ENCODE measurements at places on chromosomes 6 and 20.

- DNase-seq = no peak
Observed at GRCh38 chr6:67210450-67210849, 1424.6 kb upstream of the ADGRB3 start.

DNA sequence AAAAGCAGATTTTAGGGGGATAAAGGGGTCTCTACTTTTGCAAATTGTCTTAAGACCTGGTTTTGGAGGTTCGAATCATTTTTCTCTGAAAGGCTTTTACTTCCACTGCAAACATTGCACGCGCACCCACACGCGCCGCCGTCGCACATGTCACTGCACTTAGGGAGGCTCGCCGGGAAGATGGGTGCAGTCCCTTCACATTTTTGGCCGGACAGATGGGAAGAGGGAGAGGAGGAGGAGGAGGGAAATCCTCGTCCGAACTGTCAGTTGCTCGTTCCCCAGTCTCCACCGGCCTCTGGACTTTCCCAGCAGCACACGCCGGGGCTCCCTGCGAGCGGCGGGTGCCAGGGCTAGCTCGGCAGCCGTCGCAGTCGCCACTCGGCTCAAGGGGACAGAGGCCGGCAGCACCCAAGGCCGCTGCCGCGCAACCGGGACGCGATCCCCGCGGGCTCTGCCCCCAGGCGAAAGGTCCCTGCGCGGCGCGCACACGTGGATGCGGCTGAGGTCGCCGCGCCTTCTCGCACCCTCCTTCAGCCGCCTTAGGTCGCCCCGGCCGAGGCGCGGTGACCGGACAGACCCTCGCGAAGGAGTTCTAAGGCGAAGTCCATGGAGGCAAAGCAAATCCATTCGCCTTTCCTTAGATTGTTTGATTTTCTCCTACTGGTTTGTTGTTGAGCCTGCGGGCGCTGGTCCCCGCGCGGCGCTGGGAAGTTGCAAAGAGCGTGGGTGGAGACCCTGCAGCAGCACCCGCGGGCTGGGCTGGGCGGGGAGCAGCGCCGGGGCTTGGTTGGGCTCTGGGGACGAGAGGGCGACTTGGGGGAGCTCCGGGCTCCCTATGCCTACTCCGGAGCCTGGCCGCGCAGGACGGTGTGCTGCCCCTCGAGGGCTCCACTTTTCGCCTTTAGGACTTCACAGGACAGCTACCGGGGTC, 1.2 kb downstream of the MYB start:
- no peak for DNase-seq

DNA sequence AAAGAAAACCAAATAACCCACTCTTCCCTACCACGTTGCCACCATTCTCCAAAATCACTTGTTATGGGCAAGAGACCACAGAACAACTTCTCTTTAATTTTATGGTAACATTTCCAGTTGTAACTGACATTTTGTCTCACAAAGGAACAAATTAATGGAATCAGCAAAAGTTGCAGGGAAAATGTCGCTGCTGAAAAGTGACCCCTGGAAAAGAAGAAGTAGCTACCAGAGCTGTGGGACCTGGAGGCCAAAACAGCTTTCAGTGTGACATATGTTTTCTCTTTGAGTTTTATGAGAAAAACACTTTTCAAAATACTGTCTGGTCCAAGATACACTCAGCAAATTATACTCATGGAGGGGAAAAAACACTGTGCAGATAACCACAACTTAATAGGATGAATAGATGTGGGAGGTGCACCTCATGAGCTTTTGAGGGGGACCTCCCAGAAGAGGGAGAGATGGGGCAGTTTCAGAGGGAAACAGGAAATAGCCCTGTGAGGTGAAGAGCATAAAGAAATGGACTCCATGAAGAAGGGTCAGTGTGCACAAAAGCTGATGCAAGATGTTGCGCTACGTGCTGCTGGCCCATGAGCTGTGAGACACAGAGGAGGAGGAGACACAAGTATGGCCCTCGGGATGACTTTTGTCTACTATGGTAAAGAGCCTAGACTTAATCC, 87.3 kb downstream of the DTNBP1 start:
- DNase-seq = no peak

DNA sequence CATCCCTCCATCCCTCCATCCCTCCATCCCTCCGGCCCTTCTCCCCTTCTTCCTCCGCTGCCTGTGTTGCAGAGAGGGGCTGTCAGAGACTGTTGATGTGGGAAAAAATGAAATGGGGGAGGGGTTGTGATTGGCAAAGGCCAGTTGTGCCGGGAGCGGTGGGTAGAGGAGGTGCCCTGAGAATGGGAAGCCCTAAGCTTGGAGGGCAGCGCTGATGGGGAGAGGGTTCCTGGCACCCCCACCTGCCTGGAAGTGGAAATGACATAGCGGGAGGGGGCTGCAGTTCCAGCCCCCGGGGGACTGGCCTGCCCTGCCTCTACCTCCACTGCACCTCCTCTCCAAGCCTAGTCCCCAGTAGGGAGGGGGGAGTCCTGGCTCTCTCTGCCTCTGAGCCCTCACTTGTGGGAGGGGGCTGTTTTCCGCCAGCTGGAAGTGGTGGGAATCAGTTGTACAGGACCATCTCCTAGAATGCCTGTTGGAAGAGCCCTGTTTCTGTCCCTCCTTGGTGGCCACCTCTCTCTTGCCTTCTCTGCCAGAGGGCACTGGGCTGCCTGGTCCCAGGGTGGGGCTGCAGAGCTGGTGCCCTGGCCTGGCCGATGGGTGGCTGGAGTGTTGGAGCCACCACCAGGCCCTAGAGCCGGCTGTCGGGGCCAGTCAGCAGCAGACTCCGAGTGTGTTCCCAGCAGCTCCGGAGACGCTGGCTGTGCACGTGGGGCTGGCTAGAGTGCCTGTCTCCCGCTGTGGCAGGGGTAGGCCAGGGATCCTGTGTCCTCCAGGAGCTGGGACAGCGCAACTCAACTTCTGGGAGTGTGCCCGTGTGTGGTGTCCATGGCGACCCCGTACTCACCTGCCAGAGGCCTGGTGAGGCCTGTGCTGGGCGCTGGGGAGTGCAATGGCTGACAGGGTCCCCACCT, 1.5 kb downstream of the DLGAP4 start:
- DNase-seq = peak; percentile 84

GRCh38 chr20:46458866-46459750, 52.7 kb upstream of the ELMO2 start:
- DNase-seq = no peak

GRCh38 chr6:56541030-56541600, 101.6 kb downstream of the DST start:
- no peak for DNase-seq

GRCh38 chr6:151136141-151136755, 103.5 kb upstream of the AKAP12 start:
- DNase-seq = no peak

GRCh38 chr20:63461104-63461763, 11.2 kb downstream of the KCNQ2 start:
- DNase-seq = no peak

DNA sequence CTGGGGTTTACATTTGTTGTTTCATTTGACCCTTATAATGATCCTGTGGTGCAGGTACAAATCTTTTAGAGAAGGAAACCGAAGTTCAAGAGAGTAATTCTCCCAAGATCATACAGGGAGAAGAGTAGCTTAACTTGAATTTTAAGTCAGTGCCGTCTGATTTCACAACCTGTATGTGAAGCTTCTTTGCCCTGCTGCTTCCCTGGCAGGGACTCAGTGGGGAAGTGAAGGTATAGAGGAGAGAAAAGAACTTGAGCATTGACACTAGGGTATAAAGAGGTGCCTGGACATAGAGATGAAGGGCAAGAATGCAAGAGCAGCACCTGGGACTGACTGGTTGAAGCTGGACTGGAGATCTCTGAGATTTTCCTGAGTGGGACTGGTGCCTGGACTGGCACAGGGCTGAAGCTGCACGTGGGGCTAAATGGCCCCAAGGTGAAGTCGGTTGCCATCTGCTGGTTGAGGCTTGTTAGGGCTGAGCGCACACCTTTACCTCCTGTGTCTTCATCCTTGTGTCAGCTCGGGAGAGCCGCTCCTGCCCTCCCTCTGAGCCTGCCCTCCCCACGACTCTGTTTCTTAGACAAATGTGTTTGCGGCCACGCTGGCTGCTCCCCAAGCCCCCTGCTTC, 41.8 kb downstream of the FARS2 start:
- no peak for DNase-seq

DNA sequence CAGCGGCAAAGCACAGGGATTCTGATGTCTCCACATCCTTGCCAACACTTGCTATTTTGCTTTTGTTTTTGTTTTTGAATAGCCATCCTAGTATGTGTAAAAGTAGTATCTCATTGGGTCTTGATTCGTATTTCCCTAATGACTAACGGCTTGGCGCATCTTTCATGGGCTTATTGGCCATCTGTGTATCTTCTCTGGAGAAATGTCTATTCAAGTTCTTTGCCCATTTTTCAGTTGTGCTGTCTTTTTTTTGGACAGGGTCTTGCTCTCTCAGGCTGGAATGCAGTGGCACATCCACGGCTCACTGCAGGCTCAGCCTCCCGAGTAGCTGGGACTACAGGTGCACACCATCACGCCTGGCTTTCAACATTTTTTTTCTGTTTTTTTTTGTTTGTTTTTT, 17.4 kb downstream of the TCFL5 start:
- no peak for DNase-seq

DNA sequence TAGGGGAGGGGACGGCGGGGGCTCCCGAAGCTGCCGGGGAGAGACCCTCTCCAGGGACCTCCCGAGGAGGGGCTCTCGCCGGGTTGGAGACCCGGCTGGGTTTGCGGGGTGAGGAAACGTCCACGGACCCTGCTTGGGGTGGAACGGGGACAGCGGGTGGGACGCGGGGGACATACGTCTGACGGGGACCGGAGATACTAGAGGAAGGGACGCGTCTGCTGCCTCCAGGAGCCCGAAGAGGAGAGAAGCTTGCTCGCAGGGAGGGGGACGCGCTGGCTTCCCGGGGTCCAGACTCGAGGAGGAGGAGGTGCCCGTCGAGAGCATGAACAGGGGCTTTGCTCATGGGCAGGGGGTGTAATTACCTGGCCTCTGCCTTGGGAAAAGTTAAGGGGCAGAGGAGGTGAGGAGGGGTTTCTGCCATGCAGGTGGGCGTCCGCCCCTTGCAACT, 593 bp downstream of the DNMT3B start:
- DNase-seq = no peak

Data from osteocyte (in vitro differentiated cells).